ENCODE measurements at places on chromosomes 1 and 21.

- DNase-seq = no peak
Observed at GRCh38 chr1:80910426-80910825, 890.3 kb upstream of the ADGRL2 start.

DNA sequence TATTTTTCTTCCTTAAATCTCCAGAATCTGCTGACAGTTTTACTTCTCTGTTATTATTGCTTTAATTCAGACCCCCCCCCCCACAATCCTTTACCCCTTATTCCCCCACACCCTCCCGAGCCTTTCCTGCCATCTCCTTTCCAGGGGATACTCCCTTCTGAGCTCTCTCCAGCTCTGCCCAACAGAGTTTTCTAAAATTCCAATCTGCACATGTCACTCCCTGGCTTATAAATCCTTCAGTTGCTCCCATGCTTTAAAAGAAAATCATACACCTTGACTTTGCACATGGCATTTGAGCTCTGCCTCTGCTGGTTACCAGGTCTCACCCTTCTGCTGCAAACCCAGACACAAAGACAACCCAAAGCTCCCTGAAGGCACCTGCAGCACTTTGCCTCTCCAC, 11.7 kb upstream of the EPS8L3 start:
- no peak for DNase-seq

DNA sequence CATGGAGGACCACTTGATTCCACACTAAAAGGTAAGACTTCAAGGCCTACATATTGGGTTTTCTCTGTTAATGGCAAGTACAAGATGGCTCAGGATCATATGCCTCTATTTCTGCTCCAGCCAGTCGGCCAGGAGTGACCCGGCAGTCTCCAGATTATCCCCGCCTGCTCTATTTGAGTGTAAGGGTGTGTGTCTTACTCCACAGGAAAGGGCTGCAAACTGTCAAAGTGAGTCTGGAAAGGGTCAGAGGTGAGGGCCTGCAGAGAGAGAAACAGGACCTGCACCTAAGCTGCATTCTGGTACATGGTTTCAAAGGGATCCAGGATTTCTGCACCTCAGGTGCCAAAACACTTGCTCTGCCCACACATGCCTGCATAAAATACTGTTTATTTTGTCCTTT, 9.2 kb downstream of the ZNF692 start:
- DNase-seq = no peak

GRCh38 chr21:36479415-36480402, at the start of gene CLDN14:
TSS of gene CLDN14 (minus strand) at chr21:36480122. CDS start at chr21:36461695, 18,427 bp downstream.
- DNase-seq = no peak

DNA sequence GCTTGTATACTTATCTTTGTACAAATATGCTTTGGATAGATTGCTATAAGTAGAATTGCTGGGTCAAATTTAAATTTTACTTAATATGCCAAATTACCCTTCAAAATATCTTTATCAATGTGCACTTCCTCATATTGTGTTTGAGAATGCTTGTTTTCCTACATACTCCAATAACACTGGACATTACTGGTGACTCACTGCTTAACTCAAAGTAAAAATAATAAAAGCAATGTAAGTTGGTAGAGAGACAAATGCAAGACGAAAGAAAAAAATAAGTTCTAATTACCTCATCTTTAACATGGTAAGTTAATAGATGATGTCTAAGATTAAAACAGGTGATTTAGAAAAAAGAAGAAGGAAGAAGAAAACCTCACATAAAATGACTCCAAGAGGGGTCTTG, 7.9 kb upstream of the SH3GLB1 start:
- no peak for DNase-seq

GRCh38 chr1:5659606-5660005, 332.6 kb downstream of the NPHP4 start:
- no peak for DNase-seq

- DNase-seq = no peak
Observed at GRCh38 chr1:64295561-64295960, 92.1 kb downstream of the UBE2U start.

DNA sequence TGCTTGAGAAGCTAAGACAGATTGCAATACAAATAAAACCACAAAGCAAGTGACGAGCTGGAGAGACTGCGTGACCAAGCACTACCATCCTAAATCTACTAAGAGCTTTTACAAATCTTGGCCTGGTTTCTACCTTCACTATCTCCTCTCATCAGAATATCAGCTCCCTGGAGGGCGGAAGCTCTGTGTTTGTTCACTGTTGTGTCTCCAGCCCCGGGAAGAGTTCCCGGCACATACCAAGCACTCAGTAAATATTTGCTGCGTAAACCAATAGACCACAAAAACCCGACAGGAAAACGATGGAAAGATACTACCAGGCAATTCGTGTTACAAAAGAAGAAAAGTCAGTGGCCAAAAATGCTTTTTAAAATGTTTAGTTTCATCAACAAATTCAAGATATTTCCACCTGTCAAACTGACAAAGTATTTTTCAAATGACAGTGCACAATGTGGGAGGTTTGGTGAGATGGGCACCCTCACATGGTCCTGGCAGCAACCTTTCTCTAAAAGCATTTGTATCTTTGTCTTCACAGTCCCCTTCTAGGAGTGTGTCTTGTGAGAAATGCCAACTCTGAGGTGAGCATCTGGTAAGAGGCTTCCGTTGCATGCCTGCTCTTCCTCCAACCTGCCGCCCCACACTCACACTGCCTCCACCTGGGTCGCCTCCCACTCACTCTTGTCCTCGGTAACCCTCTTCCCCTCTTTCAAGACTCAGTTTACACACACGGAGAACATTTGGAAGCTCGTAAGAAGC, 34.7 kb downstream of the SLC1A7 start:
- DNase-seq = no peak

DNA sequence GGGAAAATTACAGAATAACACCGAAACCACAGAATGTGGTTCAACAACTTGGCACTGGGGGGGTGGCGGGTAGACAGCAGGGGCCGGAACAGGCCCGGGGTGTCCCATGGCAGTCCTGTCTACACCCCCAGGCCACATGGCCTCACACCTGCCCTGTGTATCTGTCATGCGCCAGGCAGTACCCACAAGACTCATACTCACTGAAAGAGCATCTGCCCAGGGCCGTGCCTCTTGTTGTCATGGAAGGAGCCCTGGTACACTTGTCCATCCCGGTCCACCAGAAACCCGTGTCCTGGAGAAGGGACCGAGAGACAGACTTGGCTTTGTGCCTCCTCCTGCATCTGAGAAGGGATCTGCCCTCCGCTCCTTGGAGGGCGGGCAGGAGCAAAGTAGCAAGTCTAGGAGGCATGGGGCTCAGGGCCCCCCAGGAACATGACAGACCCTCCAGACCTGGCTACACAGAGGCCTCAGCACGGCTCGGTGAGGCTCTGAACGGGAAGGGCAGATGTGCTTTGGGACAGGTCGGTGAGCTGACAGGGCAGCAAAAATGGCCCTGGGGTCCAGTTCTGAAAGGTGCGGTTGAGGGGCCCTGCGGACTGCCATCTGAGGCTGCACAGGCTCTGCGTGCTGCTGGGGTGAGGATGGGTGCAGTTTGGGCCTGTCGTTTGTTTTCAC, 5.6 kb downstream of the MORN1 start:
- no peak for DNase-seq

GRCh38 chr21:46356494-46357334, 32.8 kb downstream of the PCNT start:
- DNase-seq = no peak

GRCh38 chr1:74681851-74682250, 8.3 kb upstream of the ERICH3 start:
- no peak for DNase-seq

- DNase-seq = no peak
Observed at GRCh38 chr1:42758641-42759040, 8.2 kb downstream of the P3H1 start.

DNA sequence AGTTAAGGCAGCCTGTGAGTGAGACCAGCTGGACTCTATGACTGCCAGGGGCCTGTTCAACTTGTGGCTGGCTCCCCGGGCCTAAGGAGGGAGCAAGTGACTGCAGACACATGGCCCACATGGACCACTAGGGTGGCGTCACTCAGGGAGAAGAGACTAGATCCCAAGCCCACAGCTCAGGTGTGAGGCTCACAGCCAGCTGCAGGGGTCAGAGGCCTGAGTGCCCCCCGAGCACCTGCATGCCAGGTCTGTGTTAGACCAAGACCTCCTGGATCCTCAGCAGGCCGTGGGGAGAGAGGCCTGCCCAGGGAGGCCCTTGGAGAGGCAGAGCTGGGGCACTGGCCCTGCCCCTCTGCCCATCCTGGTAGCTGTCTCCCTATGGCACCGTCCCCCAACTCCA, 142.4 kb upstream of the RUNX3 start:
- DNase-seq = no peak

- no peak for DNase-seq
Observed at GRCh38 chr1:13587256-13588030, 3.8 kb downstream of the PDPN start.

DNA sequence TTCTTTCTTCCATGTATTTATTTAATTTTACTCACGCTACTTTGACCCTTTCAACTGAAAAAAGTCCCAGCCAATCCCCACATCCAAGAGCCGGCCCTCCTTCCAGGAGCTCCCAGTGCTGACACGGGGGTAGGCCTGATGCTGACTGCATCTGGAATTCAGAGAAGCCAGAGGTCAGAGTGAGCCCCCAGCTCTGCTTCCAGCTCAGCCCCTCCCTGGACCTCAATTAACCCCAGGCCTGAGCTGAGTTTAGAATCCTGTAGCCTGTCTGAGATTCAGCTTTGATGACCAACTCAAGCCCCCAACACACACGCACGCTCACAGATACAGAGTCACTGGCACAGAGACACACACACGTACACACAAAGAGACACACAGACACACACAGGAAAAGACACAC, 247.9 kb downstream of the NPHP4 start:
- no peak for DNase-seq
